Mesenchymal stem cell (in vitro differentiated cells and primary cell): ENCODE measurements at places on chromosomes 7 and 10.

GRCh38 chr7:29563590-29564495 is at the start of gene PRR15:
Gene PRR15, plus strand, starts transcription at chr7:29563835. Its CDS starts 2,495 bp downstream, at chr7:29566330.
- DNase-seq, result peak; percentile 31

- DNase-seq, result peak; percentile 99
Measured at GRCh38 chr7:33986951-33987947, 81.9 kb downstream of the BMPER start.

DNA sequence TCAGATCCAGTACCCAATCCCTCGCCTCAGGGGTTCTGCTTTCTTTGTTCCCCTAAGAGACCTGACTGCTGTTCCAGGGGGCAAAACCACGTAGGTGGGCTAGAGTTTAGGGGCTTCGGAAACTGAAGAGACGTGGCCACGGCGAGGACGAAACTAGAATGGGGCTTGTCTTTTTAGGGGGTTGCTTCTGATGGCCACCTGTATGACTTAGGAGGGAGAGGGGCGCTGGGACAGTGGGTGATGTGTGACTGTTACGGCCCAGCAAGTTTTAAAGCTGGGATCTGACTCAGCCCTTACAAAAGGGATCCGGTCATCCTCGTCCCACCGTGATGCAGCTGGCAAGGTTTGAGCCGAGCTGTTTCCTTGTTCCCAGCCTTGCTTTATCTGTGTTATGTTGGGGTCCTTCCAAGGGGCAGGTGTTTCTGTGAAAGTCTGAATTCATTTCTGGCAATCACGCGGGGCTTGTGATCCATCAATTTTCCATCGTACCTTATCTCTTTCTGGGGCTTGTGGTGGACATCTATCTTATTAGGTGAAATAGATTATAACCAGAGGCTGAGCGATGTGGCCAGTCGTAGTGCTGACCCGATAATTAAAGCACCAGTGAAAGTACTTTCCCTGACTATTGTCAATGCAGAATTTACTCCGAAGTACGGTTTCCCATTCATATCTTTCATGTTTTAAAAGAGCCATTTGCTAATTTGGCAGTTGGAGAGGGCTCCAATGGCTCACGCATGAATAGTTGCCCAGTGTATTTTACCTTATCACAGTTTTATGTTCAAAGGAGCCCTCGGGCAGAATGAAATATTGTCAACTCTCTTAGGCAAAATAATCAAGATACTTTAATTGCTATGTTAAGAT is 830 bp downstream of the MET start:
- peak; percentile 37 for DNase-seq

GRCh38 chr7:50379539-50379938 is 70.6 kb downstream of the FIGNL1 start:
- no peak for DNase-seq

DNA sequence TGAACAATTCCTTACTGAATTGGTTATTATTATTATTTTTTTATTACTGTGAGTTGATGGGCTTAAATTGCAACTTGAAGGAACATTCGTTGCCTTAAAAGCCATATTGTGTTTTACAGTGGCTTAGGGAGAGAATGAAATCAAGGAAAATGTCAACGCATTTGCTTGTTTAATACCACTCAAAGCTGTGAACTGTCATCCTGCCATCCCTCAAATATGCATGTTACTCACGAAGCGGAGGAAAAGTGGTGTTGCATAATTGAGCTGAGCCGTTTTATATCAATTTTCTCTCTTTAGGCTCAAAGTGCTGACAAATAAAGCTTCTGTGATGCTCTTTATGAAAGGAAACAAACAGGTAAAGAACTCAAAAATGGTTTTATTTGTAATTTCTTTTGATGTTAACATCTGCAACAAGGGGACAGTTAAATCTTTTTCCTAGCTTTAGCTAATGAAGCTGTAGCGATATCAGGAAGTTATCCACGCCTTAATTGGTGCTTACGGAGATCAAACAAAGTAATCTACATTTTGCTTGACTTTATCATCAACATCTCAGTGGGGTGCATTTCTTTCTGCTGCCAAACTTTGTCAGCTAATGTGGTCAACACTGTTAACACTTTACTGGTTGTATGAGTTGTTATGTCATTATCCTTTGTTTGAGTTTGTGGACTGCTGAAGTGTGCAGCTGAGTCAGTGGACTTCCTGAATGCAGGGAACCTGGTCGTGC is 33.1 kb downstream of the GLRX3 start:
- DNase-seq, result no peak

DNA sequence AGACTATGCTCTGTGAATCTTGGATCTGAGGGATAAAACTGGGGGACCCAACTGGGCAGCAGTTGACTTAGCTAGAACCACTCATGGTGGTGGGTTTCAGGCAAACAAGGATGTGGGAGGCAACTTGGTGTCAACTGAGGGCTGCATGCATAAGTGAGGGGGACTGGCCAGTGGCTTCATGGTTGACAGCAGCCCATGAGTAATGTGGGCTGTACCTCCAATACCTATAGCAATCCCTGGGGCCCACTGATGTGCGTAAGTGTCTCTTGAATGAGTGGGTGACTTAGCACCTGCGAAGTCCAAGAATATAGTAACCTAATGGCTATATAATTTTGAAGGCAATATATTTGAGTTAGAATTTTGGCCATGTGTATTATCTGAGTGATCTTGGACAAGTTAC is 13.7 kb upstream of the MAP3K8 start:
- no peak for DNase-seq

- peak; percentile 83 for DNase-seq
Measured at GRCh38 chr7:82428186-82428961, 15.2 kb downstream of the CACNA2D1 start.

- no peak for DNase-seq
Measured at GRCh38 chr10:100349672-100350071, 2.6 kb downstream of the SCD start.

DNA sequence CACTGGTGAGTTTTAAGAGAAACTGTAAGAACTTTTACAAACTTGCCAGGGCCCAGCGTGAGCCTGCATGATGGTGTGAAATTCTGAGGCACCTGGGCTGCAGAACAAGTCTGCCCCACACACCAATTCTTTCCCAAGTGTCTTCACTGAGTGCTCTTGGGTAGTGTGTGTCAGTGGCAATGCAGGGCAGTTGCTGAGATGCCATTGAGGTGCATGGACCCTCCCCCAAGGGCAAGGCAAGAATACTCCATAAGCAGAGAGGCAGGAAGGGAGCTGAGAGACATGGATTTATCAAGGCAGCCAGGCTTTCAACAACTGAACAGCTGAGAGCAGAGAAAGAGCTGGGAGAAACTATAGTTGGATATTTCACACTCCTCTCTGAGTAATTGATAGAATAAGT is 801.2 kb downstream of the GRID1 start:
- no peak for DNase-seq

- no peak for DNase-seq
Measured at GRCh38 chr10:46550795-46551700, 5.4 kb downstream of the GPRIN2 start.

- DNase-seq, result no peak
Measured at GRCh38 chr7:71227126-71227525, 95.2 kb downstream of the GALNT17 start.

DNA sequence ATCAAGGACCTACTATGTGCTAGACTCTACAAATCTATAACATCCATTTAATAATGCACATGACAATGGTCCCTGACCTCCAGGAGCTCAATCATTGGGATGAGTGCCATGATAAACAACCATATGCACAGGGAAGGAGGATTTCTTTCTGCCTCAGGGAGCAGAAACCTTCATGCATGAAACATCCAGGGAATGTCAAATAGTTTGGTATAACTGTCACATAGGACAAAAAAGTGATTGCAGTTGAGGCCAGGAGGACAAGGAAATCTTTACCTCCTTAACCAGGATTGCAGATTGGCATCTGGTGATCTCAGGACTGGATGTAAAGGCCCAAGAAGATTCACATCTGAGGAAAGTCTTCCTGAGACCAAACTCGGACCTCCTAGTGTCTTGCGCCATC is 993.1 kb downstream of the KCNMA1 start:
- DNase-seq, result no peak

DNA sequence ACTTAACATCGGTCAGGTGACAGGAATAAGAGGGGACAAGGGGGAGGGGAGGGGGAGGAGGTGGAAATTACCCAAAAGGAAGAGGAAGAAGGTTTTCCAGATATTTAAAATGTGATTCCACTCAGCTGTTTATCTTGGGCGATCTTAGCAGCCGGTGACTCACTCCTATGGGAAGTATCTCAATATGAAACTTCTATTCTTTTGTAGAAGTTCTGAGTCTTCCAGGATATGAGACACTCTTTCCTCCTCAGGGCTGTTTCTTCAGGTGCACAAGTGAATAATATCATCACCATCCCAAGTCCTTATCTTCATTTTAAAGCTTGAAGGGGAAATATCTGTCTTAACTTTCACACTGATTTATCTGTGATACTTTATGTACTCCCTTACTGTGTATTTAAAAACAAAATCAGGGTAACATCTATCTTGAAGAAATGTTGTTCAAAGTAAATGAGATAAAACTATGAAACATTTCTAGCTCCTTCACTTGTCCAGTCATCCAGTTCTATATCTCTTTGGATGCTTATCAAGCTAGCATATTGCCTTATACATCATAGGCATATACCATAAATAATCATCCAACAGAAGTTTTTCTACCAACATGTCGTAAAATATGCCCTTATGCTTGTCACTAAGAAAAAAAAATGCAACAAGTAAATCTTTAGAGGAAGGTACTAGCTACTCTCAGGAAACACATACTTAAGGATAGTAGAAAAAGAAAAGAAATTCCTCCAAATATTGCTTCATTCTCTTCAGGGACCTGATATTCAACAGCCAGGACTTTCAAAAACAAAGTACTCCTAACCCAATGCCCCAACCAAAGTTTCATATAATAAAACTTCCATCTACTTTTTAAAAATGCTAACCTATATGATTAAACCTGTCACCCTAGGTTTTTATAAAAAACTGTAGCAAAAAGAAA is 13.7 kb downstream of the DOCK4 start:
- peak; percentile 71 for DNase-seq

- no peak for DNase-seq
Measured at GRCh38 chr10:76991621-76992020, 646.0 kb downstream of the KCNMA1 start.

GRCh38 chr10:129033790-129034272 is 433.2 kb upstream of the MGMT start:
- no peak for DNase-seq

DNA sequence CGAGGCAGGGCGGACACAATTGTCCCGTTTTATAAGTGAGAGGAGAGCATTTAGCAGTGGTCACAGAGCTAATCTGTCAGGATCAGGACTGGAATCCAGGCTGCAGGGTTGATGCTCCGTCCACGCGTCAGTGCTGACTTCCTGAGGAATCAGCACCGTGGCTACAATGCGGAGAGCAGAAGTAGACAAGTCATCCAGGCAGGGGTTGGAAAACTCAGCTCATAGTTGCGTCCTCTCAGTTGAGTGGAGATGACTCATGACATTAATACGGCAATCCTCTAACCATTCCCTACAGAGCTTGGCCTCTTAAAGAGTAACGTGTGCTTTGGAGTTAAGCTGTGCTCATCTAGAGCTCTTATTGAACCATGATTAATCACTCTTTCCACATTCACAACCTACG is 17.1 kb upstream of the HTR5A start:
- DNase-seq, result no peak

DNA sequence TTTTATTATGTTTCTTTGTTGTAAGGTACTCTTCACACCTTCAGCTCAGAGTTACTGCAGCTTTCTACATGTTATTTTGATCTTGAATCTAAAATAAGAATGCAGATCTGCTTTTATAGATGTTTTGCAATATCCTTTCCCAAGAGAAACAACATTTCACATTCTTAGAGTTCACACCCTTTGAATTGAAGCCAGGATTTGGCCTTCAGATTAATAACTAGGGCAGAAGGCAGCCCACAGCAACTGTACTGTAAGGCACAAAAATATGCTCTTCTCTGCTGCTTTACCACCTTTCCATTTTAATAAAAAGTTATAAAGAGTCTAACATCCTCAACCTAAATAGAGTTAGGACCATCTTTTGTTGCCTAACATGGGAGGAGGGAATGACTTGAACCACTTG is 224.7 kb downstream of the LHFPL3 start:
- no peak for DNase-seq

DNA sequence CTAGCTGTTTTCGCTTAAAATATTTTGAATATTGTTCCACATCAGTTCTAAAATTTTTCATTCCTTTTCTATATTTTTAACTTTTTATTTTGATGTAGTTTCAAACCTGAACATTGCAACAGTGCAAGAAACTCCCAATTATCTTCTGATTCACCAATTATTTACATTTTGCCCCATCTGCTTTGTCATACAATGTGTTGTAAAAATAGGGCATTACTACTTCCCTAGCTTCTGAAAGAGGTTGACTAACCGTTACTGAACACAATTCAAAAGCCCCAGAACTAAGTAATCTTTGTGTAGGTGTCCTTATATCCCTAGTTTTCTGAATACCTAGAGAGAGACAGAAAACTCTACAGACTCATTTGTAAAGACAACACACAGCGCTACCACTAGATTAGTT is 86.7 kb downstream of the AVL9 start:
- DNase-seq, result peak; percentile 29

DNA sequence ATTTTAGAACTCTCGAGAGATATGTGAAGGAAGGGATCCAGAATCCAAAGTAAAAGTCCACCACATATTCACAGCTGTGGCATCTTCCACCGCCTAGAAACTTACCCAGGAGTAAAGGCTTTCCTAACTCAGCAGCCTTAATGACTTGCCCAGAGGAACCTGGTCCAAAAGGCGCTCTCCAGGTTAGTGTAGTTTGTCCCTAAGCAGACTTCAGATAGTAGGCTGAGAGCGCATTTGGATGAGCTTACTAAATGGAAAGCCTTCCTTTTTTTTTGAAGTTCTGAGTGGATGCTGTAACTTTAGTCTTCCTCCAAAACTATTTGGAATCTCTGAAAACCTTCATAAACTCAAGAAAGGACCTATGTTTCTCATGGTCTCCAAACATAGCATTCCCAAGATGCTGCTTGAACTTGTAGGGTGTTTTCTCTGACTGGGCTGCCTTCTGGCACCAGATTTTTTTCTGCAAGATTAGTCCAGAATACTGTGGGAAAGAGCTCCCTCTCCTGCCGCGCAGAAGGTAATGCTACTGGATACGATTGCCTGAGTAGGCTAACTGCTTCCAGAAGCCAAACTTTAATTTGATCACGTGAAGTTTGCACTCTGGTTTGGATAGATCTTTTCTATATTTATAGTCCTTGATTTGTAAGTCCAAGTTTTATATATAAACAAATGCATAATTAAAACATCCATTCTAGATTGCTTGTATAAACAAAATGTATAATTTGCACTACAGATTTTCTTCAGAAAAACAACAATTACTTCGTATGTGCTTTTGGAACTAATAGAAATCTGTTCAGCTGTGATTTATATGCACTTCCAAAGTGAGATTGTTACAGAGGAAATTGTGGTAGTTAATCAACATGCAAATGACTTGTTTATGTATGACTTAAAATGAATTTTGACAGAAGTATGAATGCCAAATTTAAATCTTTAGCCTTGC is 19.6 kb upstream of the GPR37 start:
- DNase-seq, result peak; percentile 71

- DNase-seq, result no peak
Measured at GRCh38 chr7:123289200-123289599, 89.4 kb upstream of the SLC13A1 start.

- DNase-seq, result peak; percentile 43
Measured at GRCh38 chr7:51141451-51142003, 175.1 kb downstream of the COBL start.
